ENCODE measurements at places on chromosomes 4 and X.
A peak's percentile ranks its signal among the peaks of the same experiment; 100 is the strongest.

GRCh38 chr4:182862921-182863320, 54.3 kb downstream of the DCTD start:
- no peak for DNase-seq

DNA sequence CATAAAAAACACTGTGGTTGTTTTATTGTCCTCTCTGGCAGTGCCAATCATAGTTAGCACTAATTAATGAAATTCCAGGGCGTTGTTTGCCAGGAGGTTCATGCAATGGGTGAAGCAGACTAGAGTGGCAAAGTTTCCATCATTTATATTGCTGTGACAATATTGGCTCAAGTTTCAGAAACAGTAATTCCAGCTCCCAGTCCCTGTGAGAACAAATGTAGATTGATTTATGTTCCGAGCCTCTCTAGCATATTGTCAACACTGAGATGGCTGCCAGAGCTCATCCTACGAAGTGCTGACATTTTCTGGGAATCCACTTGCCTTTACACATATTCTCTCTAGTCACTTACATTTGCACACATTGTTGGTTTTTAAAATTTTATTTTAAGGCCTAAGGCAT, 440.0 kb upstream of the IGFBP7 start:
- DNase-seq = no peak

GRCh38 chr4:2871911-2872310, 28.3 kb downstream of the ADD1 start:
- no peak for DNase-seq

DNA sequence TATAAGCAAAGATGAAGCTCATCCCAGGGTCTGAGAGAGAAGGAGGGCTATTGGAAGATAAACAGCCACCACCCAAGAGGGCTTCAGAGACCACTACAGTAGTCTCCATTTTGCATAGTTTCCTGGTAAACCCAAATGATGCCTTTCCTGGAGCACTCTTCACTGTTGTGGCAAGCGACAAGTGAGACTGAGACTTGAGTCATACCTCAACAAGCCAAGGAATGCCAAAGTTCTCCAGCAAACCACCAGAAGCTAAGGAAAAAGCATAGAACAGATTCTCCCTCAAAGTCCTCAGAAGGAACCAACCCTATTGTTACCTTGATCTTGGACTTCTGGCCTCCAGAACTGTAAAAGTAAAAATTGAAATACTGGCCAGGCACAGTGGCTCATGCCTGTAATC, 65.9 kb downstream of the LARP7 start:
- DNase-seq = no peak

DNA sequence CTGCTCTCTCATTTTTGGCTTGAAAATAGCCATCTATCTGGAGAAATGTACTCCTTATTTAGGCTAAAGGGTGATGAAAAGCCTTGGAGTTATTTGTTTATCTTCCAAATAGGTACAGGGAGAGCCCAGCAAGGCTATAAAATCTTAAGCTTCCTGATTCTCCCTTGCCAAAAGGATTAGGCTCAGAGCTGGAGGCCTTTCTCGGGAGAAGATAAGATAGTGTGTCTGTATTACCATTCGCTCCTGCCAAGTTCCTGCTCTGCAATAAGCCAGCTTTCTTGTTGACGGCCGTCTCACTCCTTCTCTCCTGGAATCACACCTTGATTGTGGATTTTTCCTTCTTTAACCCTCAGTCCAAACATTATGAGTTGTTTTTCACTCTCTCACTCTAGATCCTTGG, 171.8 kb upstream of the TTC29 start:
- no peak for DNase-seq

GRCh38 chrX:75115707-75116413, 40.2 kb downstream of the ABCB7 start:
- DNase-seq = no peak

DNA sequence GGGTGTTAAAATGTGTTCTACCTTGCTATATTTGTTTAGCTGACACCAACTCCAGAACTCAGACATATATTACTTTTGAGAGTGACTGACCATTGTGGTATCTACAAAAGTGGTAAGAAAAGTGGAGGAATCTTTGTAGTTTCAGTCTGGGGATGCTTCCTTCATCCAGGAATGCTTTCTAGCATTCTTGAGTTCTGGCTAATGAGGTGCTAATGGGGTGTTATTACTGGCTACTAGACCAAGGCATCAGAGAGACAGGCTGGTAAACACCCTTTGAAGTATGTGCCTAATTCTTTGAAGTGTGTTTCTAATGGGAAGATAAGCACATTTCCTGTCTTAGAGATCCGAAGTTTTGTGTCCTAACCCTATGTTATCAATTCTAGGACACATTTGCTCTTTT, 310.4 kb downstream of the SPRY1 start:
- no peak for DNase-seq

DNA sequence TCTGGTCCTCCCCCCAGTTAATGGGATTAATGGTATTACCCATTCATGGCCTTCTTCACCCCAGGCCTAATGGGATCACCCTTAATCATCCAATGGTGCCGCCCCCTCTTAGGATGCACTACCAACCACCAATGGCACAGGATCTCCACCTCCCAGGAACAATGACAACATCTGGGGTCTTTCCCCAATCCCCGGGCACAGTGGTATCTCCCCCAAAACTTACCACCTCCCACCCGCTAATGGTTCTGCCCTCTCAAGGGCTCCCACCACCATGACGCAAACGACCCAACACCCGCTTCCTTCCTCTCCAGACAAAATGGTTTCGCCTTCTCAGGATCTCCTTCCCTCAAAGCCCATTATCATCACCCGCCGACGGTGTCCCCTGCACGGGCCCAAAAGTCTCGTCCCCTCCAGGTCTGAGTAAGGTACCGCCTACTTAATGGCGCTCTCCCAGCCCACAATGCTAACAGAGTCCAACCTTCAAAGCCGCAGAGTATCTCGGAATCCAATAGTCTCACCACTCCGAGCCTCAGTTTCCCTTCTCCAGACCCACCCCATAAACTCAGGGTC, 458 bp downstream of the GRIPAP1 start:
- DNase-seq = peak; percentile 8

DNA sequence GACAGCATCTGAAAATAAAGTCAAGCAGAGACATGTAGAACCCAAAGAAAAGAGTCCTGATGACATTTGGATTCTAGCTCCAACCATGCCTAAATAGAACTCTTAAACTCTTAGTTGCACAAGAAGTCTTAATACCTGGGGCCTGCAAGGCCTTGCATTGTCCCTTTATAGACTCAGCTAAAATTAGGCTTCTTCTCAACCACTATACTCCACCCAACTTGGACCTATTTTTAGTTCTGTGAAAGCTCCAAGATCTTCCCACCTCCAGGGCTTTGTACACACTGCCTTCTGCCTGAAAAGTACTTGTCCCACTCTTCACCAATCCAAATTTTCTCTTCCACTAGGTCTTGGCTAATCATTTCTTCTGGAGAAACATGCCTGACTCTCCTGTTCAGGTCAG, 36.5 kb downstream of the PLK4 start:
- no peak for DNase-seq

GRCh38 chrX:106718709-106719108, 7.8 kb upstream of the RNF128 start:
- no peak for DNase-seq

DNA sequence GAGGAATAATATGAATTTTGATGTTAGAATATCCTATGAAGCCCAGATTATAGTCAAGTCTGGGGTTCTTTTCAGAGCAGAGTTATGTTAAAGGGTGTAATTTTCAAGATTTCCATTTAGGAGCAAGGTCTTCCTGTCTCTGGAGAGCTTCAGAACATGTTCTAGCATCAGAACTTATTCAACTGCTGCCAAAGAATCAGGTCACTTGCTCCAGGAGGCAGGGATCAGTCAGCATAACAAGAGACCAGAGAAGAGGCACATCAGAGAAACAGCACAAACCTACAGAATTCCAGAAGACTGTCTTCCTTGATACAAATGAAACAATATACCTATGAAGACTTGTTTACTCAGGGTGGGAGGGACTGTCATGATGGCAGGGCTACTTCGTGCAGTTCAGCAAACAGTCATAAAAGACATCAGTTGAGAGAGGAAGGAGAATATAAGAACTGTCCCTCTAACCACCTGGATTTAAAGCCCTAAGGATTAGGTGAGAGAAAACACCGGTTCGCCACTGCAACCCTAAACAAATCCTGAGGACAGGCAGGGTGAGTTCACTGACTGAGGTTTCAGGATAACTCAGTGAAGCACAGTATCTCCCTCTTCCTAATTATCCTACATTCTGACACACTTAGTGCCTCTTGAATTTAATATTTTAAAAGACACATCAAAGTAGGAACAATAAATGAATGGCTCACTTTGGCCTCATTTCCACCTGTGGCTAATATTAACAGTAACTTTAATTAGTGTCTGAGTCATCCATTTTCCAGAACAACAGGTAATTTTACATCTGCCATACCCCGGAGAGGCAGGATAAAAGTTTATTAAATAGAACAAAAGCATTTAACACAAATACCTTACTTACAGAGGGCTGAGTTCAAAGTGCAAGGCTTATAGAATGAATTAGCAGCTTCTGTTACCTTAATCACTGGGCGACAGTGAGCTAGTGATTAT, 93.0 kb downstream of the HDAC8 start:
- DNase-seq = no peak

GRCh38 chr4:626201-627091, 1.1 kb downstream of the PDE6B start:
- no peak for DNase-seq

DNA sequence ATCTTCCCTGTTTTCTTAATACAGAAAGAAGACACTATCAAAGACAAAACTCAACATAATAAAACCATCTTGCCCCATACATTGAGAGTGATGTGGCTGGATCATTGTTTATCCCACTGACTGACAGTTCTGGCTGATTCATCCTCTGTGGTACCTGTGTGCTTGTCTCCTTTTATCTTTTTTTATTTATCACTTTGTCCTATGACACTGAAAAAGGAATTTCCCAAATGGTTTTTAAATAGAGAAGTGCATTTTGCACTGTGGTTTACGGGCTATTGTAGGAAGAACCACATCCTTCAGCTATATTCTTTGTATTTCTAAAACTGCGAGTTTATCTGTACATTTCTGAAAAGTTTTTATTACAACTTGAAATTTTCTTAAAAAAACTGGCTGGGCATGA, 15.0 kb downstream of the TTC29 start:
- DNase-seq = no peak

DNA sequence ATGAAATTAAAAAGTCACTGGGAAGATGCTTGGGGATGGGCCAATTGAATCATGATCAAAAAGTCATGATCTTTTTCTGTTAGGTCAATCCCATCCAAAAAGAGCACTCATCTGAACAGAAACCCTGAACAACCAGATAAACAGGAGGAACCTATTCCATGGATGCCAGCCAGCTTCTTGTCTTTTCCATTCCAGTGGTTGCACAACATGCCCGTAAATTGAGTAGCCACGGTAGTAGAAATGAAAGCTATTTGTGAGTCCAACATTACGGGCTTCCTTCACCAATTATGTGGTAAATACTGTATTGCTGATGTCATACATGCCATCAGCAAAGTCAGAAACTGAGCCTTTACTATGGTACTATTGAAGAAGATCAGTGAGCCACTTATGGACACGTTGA, 982.4 kb upstream of the HS3ST1 start:
- DNase-seq = no peak

- DNase-seq = no peak
These were observed 9.5 kb upstream of the NAAA start for GRCh38 chr4:75950213-75950815.

- no peak for DNase-seq
These were observed 47.9 kb downstream of the COX18 start for GRCh38 chr4:73021634-73022033.

DNA sequence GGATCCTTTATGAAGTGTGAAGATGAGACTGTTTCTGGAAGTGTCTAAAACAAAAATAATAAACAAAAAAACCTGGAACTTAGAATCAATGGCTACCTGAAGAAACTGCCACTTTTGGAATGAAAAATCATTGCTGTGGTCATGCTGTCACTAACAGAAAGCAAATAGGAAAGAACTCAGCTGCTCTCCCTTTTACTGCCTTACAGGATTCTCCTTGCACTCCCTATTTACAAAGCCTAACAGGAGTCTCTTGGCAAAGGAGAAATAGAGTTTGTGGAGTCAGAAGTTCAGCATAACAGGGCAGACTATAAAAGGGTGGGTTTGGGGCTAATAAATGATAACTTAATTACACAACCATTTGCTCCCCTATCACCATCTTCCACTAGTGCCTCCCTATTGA, 19.0 kb upstream of the GK2 start:
- no peak for DNase-seq

DNA sequence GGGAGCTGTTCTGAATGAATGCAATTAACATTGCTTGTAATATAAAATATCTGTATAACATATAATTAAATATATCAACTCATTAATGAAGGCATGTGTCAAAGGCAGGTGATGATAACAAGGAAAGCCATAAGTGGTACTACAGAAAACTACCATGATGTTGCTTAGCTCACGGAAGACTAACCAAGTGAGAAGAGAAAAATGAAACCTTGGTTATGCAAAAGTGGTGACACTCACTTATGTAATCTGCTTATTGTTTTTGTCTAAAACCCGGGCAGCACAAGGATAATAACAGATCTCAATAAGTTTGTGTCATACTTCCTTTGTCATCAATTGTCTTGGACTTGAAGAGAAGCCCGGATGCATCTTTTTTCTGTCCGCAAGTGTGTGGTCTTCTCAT, 156.4 kb downstream of the HS6ST2 start:
- no peak for DNase-seq

DNA sequence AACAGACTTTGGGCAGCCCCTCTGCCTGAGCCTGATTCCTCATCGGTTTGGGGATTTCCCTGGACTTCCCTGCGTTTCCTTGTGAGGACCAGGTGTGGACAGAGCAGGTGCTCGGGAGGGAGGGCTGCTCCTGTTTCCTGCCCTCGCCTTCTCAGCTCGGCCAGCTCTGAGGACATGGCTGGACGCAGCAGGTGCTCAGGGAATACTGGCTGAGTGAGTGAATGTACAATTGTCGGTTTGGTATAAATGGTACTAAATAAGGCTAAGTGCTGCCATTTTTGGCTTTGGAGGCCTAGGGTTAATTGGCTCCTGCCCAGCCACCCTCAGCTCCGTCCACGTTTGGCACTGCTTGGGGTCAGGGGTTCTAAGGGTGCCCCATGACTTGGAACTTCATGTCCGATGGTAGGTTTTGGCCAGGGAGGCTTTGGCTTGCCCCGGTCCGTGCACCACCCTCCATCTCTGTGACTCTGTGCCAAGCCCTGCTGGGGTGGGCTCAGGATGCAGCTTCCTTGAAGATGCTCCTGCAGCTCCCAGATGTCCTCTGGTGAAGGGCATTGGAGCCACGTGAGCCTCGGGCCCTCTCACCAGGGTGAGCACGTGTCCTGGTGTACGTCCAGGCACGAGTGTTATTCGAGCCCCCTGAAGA, 45.0 kb upstream of the NKX1-1 start:
- no peak for DNase-seq

DNA sequence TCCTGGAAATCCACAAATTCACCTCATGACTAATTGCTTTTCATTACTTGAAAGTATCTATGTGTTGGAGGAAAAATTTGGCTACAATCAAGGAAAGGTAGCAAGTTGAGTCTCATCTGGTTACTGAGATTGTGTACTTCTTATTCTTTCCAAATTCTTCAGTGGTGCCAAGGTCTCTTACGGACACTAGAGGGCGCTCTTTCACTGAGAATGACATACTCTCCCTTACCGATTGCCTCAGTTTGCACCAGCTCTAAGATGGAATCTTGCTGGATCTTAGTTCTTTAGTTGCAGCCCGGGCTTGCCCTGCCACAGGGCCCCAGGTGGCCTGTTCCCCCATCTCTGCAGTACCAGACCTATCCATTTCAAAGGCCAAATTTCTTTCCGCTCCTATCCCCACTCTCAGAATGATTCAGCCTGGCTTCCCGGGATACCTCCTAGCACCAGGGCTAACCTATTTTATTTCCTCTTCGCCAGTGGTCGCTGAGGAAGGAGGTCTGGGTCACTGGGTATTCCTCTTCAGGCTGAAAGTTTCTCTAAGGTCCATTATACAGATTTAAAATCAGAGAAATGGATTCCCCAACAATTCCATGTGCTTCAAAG, 24.6 kb upstream of the GPR50 start:
- no peak for DNase-seq

Measured in stimulated activated CD4-positive, alpha-beta T cell treated with anti-CD3 and anti-CD28 coated beads, Interleukin-15, amount 100 ng/mL, for 1 hour (primary cell).